ENCODE measurements at places on chromosomes 2 and 18. TPM values are rescaled to one million over a fixed set of nuclear protein-coding genes. Genes with fewer than 3 reads are reported as not detected.

The KHK gene
- total RNA-seq, result 4.5 TPM

DNA sequence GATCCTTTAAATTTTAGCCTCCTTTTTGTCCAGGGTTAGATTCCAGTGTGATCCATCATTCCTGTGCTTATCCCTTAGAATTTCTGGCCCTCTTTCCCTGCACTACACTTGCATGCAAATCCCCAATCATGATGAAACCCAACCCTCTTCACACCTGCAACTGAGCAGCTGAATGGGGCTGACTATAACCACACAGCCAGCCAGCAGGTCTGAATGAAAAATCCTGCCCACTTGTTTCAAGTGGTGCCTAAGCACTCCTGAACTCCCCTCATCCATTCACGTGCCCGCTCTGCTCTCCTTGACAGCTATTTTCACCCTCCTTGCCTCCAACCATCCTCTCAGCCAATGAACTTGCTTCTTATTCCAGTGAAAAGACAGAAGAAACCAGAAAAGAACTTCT is 80.5 kb upstream of the AFF3 start:
- no peak overlapping the region for H3K27ac ChIP-seq
- no peak overlapping the region for H3K4me3 ChIP-seq
- H3K27me3 ChIP-seq, result no peaks in the 10 kb centered on the region
- no peaks in the 10 kb centered on the region for H3K36me3 ChIP-seq
- no peak for DNase-seq

- no peaks in the 10 kb centered on the region for H3K4me1 ChIP-seq
- no peak overlapping the region for H3K27ac ChIP-seq
- DNase-seq, result no peak
- no peaks in the 10 kb centered on the region for H3K27me3 ChIP-seq
- no peaks in the 10 kb centered on the region for H3K36me3 ChIP-seq
- no peak overlapping the region for H3K4me3 ChIP-seq
Measured at GRCh38 chr18:62334120-62334519, 9.0 kb downstream of the TNFRSF11A start.

- no peak overlapping the region for H3K4me3 ChIP-seq
- peak overlapping the region; percentile 92 for H3K27ac ChIP-seq
- H3K36me3 ChIP-seq, result peaks cover 4% of the 10 kb centered on the region
- no peaks in the 10 kb centered on the region for H3K27me3 ChIP-seq
- DNase-seq, result peak; percentile 63
Measured at GRCh38 chr2:105393373-105394055, 5.3 kb downstream of the FHL2 start.

All from psoas muscle (tissue), 8 donors.